ENCODE measurements at places on chromosomes 12 and 14.

DNA sequence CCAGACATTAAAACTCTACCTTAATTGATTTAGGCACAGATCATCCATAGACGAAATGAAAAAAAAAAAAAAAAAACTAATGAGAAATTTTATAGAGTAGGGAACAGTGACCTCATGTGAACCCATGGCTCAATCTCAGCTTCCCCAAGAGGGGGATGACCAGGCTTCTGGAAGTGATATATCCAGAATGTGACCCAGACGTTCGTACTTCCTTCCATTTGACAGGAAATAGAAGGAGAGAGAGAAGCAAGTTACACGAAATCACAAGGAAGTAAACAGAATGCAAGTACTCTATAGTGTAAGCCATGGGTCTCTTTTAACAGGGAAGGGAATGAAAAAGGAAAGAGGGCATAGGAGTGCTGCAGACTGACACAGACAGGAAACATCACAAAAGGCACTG lies 10.1 kb downstream of the FOXN3 start:
- no peak for DNase-seq

DNA sequence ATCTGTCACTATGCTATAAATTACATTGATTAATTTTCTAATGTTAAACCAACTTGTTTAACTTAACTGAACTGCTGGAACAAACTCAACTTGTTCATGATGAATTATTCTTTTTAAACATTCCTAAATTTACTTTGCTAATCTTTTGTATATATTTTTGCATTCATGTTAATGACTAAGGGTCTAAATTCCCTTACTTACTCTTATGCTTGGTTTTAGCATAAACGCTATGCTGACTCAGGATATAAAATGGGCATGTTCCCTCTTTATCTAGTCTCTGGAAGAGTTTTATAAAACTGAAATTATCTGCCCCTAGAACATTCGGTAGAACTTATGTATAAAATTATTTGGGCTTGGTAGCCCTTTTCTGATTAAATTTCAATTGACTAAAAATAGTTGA lies 342.8 kb upstream of the DIO2 start:
- no peak for DNase-seq

DNA sequence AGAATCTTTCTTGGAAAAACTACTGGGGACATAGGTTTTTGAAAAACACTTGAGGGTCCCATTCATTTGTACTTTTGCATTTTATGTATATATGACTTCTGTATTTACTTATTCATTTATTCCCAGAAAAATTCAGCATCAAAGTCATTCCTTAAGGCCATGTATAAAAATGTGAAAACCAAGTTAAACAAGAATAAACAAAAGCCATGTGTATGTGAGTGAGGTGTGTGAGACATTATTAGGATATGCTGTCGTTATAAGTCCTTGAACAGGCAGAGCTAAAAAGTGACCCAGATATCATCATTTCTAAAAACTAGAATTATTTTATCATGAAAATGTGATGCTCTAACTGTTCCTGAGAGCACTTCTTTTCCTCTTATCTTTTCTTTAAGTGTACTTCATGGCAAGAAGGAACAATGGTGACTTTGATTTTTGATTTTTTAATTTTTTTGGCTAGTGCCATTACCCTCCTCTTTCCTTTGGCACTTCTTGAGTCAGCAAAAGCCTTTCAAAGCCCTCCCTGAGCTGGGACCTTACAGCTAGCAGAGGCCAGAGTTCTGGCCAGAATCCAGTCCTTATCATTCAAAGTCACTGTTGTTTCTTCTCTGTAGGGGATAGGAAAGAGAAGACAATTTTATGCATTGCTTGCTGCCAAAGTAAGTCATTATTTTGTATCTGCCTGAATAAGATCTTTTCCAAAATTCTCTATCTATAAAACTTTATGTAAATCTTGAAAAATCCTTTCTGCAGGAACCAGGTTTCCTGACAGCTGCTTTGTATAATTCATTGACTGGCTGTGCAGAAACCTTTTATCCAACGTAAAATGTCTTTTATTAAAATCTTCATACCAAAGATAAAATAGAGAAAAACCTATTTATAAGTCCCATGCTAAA lies 419.7 kb upstream of the PRICKLE1 start:
- DNase-seq = no peak

GRCh38 chr12:67534681-67535080 lies 113.9 kb upstream of the DYRK2 start:
- DNase-seq = no peak

- DNase-seq = no peak
Measured at GRCh38 chr12:124140944-124141486, 153.9 kb upstream of the RFLNA start.

DNA sequence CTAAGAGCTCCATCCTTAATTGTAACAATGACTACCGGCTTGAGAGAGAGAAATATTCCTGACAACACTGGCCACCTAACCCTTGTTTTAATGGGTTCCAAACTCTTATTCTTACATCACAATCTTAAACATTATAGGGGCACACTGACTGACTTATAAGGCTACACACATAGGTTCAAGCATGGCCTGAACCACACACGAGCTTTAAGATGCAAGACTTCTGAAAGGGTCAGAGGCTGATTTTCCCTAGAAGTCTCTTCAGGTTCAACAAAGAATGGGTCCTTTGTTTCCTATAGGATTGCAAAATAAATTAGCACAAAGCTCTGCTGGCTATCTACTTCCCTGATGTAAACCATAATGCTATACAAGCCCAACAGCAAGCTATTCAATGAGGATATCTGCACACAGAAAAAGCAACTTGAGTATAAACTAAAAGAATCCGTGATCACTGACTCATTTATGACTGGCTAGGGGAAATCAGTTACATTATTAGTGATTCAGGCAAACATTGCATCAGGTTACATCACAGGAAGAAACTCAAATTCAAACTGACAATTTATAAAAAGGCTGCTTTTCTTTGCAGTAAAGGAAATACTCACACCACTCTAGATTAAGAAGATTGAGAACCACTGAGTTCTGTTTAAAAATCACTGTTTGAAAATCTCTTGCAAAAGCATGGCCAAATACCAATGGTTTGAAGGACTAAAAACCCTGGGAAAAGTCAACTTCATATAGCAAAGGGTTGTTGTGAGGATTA lies 8.5 kb downstream of the BTG1 start:
- no peak for DNase-seq

- DNase-seq = no peak
Measured at GRCh38 chr12:114481200-114481535, 75.2 kb upstream of the TBX5 start.

- DNase-seq = no peak
Measured at GRCh38 chr14:101358320-101359125, 202.8 kb upstream of the DIO3 start.

DNA sequence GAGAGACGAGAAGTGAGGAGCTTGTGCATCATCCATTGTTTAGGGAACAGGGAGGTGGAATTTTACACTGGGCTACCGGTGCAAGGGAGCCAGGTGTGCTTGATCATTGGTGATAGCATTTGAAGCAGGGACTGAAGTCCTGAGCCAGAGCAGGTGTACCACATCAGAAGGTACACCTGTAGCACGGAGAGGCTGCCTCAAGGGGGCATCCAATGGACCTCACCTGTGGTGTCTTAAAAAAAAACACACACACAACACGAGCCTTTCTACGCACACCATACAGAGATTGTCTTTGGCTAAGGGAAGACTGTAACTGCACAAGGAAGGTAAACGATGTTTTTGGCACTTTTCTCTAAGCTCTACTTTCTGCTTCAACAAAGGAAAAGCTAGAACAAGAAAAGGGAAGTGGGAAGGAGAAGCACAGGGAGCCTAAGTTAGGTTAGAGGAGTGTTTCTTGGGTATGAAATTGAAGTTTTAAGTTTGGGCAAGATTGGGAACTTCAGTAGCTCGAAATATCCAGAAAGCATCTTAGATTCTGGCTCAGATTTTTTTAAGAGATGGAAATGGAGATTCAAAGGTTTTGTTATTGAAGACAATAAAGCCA lies 334.3 kb upstream of the FBXO33 start:
- no peak for DNase-seq

DNA sequence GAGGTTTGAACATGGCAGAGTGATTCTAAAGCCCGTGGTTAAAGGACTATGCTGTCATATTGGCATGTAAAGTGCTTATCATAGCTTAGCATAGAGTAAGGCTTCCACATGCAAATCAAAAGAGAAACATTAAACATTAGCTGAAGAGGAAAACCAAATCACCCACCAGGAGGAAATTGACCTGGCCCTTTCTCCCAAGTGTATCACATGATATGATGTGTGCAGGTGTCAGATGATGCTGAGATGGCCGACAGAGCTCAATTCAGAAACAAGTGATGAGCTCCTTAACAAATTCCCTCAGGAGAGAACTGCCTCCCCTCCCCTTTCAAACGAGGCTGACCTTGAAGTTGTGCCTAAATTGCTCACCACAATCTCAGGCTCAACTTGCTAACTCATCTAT lies 217.1 kb upstream of the BTG1 start:
- no peak for DNase-seq

DNA sequence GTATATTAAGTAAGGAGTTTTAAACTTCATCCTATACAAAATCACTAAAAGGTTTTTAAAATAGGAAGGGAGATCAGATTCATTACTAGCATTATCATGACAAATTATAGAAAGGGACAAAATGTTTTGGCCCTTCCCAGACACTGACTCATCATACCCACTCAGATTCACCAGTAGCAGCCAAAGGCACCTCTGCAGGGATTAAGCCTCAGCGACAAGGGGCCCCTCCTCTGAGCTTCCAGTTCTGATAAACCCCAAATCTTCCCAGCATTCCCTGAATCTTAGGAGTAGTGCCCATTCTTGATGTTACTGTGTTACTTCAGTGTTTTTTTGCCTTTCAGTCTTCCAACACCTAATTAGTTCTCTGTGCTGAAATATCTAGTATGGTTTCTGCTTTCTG lies 14.5 kb downstream of the KRAS start:
- DNase-seq = no peak

DNA sequence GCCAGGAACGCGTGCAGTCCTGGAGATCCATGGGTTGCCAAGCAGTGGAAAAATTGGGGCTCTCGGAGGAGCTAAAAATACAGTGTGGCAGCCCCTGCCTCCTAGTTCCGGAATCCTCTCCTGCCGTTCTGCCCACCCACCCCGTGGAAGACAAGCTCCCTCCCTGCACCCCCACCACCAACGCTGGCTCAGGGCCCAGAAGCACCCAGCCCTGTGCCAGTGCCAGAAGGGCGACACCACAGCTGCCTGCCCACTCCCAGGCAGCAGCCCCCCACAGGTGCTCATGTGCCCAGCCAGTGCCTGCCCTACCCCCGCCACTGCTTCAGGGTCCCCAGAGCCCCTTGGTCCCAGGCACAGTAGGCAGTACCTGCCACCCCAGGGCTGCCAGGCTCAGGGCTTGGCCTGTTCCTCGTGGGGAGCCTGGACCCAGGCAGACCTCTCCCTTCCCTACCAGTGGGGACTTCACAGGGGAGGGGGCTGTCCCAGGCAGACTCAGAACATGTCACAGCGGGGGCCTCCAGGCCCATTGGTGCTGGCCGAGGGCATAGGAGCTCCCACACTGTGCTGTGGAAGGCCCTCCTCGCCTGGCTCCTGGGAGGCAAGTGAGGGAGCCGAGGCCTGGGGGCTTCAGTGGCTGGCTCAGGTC lies 7.4 kb downstream of the INF2 start:
- no peak for DNase-seq

- no peak for DNase-seq
Measured at GRCh38 chr14:67253076-67253635, 11.9 kb downstream of the PALS1 start.

DNA sequence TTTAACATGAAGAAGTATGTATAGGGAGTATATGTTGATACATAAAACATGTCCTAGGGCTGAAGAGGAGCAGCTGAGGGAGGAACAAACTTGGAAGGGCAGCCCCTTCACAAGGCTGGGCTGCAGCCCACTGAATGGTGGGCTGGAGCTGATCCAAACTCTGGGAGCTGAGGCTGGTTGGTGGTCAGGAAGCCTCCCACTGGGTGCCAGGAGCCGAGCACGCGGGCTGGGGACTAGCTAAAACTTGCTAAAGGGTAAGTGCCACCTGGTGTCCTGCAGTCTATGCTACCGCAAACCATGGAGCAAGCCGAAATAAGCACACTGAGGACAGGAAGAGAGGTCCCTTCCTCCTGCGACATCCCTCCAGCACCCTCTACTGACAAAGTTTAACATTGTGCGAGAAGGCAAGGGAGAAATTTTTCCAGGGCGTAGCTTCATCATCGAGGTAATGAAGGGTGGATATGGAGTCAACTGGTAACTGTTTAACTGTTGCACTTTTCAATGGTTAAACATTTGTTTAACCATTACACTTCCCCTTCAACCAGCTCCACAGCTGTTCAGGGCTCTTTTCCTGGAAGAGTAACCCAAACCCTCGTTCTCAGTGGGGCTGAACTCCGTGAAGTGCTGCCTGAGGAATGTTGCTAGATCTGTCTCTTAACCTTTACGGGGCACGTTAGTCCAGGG lies 42.2 kb downstream of the EGLN3 start:
- DNase-seq = no peak

DNA sequence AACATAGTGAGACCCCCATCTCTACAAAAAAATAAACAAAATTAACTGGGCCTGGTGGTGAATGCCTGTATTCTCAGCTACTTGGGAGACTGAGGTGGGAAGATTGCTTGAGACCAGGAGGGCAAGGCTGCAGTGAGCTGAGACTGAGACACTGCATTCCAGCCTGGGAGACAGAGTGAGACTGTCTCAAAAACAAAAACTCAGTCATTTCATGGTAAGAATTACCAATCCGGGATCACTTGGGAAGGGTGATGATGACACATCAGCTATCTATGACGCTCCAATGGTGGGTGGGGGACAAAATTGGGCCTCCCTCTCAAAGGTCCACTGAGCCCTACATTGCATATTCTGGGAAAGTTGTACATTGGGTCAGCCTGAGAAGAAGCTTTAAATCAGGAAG lies 47.7 kb downstream of the SERPINA3 start:
- DNase-seq = no peak

DNA sequence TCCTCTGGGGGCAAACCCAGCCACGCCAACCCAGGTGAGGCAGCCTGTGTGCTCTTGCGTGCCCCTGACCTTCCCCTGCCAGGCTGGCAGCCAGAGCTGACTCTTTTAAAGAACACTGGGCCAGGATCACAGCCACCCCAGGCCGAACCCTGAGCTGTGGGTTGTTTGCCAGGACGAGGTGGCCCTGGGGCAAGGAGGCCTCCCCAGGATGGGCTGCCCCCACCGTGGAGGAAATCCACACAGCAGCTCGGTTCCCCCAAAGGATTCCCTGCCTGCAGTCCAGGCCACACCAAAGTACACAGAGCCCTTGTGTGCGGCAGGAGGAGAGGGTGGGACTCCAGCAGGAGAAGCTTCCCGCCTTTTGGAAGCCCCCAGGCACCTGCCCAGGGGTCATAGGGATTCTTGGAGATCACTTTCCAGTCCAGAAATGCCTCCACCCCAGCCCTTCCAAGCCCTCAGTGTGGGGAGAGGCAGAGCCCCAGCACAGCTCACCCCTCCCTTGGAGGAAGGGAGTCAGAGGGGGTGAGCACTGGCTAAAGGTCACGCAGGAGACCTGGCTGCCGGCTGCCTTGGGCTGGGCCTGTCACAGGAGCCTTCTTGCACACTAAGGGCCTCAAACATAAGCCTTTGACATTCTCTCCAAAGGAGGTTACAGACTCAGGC lies 115.6 kb downstream of the CALM1 start:
- DNase-seq = no peak
